ENCODE measurements at places on chromosomes 2 and 18.

DNA sequence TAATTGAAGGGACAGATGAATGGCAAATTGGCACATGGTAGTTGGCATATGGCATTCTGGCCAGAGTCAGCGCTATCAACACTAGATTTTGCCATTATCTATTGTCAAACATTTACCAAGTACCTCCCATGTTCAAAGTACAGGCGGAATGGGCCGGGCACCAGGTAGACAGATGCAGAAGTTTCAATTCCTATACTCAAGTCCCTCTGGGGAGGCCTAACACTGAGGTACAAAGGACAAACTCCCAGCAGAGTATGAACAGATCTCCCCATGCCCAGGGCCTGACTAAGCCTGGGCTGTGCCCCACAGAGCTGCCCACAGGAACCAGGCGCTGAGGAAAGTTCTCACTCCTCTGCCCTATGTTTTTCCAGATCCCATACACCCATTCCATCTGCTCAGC is 257.5 kb upstream of the KLHL29 start:
- no peak for DNase-seq

DNA sequence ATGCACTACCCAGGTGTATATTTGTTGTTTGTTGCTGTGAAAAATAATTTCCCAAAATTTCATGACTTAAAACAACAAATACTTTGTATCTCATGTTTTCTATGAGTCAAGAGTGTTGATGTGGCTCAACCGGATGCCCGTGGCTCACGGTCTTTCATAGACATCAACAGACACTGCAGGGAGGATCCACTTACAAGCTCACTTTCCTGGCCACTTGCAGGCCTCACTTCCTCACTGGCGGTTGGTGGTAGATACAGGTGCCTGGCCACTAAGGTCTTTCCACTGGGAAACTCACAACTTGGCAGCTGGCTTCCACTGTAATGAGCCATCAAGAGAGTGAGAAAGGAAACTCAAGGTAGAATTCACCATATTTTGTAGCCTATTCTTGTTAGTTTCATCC is 662.9 kb downstream of the IRS1 start:
- no peak for DNase-seq

- DNase-seq, result no peak
These were observed 57.8 kb downstream of the RBKS start for GRCh38 chr2:27832396-27832795.

DNA sequence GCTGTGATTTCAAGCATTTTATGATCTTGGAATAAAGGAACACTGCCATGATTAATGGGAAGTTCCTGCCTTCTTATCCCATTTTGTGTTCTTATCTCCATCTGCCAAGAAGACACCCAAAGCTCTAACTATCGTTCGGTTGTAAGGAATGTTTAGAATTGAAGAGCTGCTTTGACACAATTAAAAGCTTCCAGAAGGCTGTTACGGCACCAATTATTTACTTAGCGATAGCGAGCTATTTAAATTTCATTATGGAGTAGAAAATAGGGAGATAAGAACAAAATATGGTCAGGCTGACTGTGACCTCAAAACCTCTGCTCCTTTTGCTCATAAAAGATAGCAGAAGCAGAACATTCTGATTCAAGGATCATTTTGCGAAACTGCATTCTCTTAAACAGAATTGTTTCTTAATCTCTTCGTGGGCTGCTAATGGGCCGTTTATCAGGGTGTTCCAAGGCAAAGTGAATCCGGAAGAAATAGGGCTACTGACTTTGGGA is 101.6 kb downstream of the SLC4A3 start:
- DNase-seq, result no peak

- no peak for DNase-seq
These were observed 276.3 kb upstream of the ERBB4 start for GRCh38 chr2:212814941-212815340.

GRCh38 chr2:62478093-62478580 is 27.9 kb downstream of the TMEM17 start:
- no peak for DNase-seq

DNA sequence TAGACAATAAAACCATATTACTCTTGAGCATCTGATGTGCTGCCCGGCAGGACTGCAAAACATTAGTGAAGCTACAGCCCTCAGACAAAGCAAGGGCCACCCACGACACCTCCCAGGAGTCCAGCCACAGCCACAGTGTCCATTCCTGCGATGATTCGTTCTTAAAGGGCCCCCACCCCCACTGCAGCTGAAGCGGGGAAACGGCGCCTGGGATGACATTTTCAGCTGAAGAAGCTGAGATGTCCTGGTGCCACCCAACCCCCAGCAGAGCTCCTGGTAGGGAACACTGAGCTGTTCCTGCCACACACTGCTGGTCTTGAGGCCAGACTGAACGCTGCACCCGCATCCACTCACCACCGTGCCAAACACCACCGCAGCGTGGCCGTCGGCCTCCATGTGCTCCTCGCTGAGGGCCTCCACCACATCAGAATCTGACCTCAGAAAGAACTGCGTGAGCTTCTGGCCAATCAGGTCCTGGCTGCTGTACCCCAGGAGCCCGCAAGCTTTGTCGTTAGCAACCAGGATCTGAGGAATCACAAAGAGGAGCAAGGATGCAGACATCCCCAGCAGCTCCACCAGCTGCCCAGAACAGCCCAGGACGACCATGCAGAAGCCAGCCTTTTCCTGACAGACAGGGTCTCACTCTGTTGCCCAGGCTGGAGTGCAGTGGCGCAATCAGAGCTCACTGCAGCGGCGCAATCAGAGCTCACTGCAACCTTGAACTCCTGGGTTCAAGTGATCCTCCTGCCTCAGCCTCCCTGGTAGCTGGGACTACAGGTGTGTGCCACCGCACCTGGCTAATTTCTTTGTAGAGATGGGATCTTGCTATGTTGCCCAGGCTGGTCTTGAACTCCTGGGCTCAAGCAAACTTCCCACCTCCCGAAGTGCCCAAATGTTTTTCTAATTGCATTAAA is 9.5 kb downstream of the PASK start:
- no peak for DNase-seq

DNA sequence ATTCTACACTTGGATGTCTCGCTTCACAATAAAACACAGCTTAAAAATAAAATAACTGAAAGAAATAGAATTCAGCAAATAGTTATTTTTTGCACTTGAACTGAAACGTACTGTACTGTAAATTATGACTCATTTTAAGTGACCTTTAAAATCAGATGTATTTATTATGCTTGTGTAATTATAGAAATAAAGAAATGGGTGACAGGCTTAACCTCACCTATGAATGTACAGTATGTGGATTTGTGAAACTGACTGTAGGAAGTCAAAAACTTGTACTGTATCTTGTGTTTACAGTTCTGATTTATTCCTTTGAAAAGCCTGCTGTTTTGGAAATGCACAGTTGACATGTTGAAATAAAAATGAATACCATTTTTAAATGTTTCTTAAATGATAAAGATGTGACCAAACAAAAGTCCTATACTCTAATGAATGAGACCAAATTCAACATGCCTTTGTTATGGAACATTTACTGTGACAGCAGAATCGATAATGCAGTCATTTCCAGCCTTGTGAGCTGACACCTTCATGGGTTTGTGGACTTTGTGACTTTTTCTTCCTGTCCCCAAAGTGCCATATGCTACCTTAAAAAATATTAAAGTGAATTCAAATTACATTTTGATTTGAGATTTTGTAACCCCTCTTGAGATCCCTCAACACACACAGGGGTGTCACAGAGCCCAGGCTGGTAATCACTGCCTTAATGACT is 32.7 kb downstream of the NEMP2 start:
- DNase-seq, result no peak

GRCh38 chr18:57587098-57587661 is 678 bp upstream of the FECH start:
- DNase-seq, result no peak

Measured in stimulated activated CD4-positive, alpha-beta T cell treated with anti-CD3 and anti-CD28 coated beads, TNF-alpha, amount 100 ng/mL, for 1 hour (primary cell).